Stimulated activated CD4-positive, alpha-beta T cell treated with anti-CD3 and anti-CD28 coated beads, Interleukin-2, amount 100 ng/mL, for 48 hours (primary cell): ENCODE measurements at places on chromosomes 5 and 9.

GRCh38 chr5:32785611-32786254 is 74.6 kb downstream of the NPR3 start:
- no peak for DNase-seq

GRCh38 chr5:3684771-3685354 is 89.2 kb downstream of the IRX1 start:
- DNase-seq: no peak

DNA sequence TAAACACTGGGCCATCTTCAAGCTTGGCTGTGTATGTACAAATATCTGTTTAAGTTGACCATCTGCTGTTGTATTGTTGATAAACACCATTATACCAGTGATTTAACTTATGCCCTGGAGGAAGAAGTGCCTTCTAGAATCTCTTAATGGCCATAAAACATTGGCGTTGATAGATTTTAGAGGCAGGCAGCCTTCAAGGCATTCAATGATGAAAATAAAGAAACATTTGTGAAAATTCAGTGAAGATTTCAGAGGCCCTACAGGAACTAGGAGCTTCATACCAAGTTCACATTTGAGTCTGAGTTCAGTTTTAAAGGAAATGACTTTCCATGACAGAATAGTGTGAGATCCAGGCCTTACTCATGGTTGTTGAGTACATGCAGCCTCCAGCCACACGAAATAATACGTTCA is 52.2 kb downstream of the MAP1B start:
- DNase-seq: no peak

DNA sequence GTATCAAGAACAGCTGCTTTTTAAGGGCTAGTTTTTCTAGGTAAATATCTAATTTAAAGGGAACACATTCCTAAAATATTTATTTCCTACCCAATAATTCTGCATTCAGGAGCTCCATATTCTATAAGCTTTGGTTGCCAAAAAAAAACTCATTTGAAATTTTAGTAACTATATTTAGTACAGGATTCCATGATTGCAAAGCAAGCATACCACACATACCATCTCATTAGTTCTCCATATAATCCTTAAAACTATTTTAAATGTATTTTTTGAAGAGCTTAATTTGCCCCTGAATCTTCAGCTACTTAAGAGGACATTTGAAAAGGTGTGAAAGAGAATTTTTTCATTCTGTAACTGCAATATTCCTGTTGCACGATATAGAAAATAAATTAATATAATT is 877.0 kb downstream of the NR2F1-AS1 start:
- no peak for DNase-seq

DNA sequence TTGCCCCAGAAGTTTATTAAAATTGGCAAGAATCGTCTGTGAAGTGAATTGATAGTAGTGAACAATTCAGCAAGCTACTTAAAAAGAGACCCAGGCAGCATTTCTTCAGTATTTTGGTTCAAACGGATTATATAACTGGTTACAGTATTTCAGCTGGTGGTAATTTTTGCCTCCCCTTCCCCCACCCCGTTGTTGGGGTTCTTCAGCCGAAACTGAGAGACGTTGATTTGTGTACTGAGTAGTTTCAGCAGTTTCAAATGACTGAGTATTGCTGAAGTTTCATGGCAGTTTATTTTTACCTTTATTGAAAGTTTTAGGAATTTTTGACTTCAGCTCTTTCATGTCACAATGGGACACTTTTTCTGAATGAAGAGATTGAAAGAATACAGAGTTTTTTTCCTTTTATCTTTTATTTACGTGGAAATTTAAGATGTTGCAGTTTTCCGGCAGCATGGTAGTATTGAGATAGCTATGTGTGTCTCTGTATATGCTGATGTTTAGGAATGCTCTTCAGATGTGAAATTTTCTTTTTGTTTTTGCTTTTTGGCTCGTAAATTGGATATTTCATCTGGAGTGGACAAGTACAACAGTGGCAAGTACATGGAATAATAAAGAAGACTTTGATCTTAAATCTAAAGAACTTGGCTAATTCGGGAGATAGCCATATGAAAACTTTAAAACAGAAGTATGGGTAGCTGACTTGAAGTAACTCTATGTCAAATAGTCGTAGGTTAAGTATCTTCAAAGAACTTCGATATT is 1.9 kb downstream of the GPBP1 start:
- peak; percentile 36 for DNase-seq

DNA sequence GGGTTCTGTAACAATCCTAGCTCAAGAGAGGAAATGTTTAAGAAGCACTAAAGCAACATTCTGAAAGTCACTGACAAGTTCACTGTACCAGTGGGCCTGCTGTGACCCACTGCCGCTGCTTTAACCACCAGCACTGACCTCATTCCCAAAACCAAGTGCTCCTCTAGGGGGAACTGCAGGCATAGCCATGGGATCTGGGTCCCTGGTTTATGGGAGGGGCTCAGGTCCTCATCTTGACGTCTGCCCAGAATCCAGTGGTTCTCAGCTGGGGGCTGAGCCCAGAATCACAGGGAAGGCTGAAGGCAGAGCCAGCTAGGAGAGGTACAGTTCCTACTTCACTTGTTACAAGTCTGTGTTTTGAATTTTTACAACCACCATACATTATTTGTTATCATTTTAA is 36.1 kb upstream of the SLC2A8 start:
- DNase-seq: no peak

GRCh38 chr9:119337573-119337972 is 31.7 kb downstream of the BRINP1 start:
- DNase-seq: no peak

DNA sequence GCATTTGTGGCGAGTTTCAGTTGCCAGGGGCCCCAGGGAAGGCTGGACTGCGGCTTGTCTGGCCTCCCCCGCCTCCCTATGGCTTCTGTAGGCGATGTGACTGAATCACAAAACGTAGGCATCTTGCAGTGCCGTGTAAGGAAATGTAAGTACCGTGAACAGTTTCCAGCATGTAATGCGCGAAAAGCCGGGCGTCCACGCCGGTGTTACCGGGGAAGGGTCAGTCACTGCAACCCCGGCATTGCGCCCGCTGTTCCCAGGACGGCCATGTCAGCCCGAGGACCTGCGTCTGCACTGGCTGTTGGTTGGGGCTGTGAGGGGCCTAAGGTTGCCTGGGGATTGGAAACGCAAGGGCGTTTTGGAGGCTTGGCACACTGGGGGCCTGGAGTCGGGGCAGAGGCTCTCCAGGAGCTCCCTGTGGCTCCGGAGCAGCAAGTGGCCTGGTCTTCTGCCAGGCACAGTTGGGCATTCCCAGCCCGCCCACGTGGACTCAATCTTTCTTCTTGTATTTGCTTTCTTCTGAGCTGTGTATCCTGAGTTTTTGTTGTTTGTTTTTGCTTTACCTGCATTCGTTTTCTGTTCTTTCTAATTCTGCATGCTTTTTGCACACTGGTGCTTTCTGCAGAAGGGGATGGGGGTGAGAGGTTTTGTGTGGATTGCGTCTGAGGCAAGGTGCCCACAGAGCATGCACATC is 36.9 kb upstream of the PLEKHG4B start:
- DNase-seq: no peak

DNA sequence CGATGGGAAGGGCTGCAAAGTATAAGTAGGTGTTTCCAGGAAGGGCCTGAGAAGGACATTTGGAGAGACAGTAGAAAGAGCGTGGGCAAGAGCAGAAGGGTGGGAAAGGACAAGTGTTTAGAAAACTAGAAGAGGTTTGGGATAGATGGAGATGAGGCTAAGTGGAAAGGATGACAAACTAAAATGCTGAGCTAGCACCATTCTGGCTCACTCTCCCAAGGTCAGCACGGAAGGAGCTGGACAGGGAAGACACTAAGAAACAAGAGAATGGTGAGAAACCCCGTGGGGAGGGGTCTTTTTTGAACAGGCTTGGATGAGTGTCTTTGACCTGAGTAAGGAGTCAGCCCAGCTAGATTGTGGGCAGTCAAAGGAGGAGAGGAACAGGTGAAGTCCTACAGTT is 286.0 kb downstream of the CDK5RAP2 start:
- DNase-seq: no peak

DNA sequence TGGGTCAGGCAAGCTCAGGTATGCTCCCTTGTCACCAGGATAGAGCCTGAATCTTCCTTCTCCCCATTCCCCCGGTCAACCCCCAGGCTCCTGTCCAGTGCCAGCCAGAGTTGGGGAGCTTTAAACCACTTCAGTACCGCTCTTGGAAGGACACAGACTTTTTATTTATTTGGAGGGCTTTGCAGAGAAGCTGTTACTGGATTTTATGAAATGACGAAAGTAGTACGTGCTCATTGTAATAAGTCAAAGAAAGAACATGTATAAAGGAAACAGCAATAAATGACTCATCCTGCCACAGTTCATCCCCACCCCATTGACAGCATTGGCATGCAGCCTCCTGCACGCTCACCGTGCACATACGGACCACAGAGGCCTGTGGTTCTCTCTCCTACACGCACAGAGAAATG is 230.3 kb downstream of the AUH start:
- DNase-seq: peak; percentile 63

GRCh38 chr9:81798606-81799005 is 109.3 kb upstream of the TLE1 start:
- no peak for DNase-seq

DNA sequence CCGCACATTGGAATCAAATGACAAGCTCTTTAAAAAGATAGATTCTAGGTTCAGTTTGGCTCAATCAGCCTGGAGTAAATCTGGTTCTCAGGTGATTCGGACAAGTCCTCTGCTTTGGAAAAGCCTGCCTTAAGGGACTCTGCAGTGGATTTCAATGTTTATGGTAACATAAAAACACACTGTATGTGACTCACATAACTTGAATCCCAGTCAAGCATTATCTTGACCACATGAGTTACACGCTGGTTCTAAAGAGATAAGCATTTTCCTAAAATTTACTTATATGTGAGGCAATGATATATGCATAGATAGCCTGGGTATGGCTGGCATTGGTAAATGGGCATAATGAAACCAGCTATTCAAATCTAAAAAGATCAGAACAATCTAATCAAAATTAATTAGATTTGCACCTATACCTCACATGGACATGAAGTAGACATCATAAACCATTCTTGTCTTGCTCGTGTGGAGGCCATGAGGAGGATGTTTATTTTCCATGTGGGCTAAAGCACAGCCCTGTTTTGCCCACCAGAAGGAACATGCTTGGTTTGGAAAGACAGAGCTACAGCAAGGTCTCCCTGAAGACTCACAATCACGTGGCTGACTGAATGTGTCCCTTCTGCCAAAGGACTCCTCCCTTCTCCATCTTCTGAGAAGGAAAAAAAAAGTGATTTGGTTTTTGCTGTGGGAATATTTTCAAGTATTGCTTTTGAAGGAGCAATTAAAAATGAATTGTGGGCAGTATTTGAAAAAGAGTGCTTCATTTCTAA is 351.7 kb downstream of the DIRAS2 start:
- DNase-seq: no peak

DNA sequence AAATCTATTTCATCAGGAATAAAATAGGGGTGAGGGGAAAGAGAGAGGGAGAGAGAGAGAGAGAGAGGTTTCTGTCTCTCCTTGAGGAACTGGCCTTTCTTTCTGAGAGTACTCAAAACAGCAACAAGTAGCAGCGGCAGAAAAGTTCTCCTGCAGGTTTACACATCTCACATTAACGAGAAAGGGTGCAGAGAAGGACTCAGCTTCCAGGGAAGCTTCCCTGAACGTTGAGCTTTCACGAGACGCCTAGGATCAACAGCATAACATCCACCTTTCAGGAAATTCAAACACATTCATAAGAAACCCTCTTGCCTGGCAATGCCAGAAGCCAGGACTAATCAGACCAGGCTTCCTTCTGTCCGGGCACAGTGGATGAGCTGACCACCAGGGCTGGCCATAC is 162.9 kb downstream of the ZDHHC21 start:
- DNase-seq: no peak

DNA sequence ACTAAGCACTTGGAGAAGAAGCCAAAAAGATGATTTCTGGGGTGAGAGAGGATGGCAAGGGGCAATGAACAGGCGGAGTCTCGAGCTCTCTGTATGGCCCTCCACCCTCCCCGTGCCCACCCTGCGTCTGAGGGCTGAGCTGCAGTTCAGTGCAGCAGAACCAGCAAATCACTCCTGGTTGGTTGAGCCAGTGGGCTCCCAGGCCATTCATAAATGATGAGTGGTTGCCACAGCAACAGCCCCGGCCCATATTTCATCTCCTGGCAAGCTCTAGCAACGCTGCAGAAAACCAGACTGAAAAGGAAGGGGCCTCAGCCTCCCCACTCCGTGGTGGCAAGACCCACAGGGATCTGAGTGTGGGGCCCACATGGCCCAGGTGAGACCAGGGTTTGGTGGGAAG is 93.8 kb upstream of the PPP1R26 start:
- DNase-seq: no peak

GRCh38 chr5:81426359-81427030 is 32.6 kb upstream of the ACOT12 start:
- DNase-seq: no peak

DNA sequence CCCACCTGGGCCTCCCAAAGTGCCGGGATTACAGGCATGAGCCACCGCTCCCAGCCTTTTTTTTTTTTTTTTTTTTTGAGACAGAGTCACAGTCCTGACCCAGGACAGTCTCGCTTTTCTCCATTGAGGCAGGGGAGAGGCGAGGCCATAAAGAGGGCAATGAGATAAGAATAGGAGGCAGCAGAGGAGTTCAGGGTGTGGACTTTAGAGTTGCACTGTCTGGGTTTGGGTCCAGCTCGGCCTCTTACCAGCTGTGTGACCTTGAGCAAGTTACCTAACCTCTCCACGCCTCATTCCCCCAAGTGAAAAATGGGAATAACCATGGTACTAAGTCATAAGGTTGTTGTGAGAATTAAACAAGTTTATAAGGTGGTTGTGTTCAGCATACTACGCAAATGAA is 24.6 kb upstream of the ANKH start:
- no peak for DNase-seq

GRCh38 chr9:8784838-8785237 is 985.3 kb upstream of the DMAC1 start:
- no peak for DNase-seq

- DNase-seq: no peak
These were observed 382.4 kb downstream of the NNT start for GRCh38 chr5:43985411-43985810.

- no peak for DNase-seq
These were observed 6.8 kb downstream of the CXXC5 start for GRCh38 chr5:139654871-139655491.

DNA sequence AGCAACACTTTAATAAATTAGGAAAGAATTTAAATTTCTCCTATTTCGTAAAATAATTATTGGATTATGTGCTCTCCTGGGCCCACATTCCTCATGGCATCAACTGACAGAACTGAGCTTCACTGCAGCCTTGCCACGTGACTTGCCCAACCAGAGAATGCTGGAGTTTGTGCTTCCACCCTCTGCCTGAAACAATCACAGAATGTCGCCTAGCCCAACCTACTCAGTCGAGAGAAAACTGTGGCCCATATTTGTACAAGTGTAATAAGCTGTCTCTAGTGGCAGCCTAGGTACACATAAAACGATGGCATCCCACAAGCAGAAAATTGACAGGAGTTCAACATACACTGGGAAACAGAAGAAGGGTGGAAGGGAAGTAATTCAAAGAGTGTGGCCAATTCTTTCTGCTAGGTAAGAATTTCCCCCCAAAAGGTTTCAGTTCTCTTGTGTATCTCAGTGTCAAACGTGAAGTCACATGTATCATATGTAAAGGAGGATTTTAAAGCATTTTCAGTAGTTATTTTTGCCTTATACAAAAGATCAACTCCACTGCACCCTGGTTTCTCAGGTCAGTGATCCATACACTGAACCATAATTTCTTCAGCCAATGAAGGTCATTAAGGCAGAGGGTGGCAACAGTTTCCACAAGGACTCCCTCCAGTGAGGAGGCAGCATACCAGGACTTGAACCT is 41.7 kb downstream of the ZNF608 start:
- no peak for DNase-seq

- no peak for DNase-seq
These were observed 1773.5 kb upstream of the WWC1 start for GRCh38 chr5:166517976-166518375.
